ENCODE measurements at places on chromosomes 4 and X.

DNA sequence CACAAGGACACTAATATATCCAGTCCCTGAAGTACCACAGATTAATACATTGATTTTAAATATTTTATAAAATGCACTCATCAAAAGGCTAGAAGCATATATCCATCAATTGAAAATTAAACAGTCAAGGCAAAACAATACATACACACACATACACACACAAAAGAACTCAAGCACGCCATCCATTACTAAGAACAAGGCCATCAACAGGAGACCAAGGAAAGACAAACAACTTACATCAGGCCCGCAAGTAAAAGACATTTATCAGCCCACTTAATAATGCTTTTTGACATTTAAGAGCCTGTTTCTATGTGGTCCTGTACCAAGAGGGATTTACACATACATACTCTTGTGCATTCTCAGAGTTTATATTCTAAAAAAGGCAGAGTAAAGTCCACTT, 50.0 kb upstream of the ZNF827 start:
- no peak for DNase-seq

DNA sequence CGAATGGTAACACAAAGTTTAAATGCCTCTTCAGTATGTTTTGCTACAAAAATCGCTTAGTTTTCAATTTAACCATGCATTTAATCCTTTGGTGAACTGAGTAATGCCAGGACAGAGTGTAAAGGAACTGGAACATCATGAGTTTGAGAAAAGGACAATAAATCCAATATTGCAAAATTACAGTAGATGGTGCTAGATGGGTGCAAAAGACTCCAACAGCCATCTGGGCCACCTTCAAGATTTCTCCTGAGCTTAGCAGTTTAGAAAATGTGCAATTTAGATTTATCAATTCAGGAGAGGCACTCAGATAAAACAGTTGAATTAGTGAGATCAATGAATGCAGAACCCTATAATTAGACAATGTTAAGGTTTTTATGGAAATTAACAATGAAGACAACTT, 33.2 kb upstream of the MID1IP1 start:
- no peak for DNase-seq

DNA sequence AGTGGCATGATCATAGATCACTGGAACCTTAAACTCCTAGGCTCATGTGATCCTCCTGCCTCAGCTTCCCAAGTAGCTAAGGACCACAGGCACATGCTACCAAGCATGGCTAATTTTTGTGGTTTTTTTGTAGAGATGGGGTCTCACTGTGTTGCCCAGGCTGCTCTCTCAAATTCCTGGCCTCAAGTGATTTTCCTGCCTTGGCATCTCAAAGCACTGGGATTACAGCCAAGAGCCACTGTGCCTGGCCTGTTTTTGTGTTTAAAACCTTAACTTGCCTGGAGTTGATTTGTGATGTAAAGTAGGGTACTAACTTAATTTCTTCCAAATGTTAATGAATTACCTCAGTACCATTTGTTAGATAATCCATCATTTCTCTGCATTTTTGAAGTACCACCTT, 22.3 kb downstream of the DLG3 start:
- no peak for DNase-seq

- DNase-seq = no peak
Observed at GRCh38 chr4:20832826-20833225, 132.6 kb downstream of the PACRGL start.

GRCh38 chr4:159455675-159456237, 352.9 kb downstream of the RAPGEF2 start:
- DNase-seq = no peak

DNA sequence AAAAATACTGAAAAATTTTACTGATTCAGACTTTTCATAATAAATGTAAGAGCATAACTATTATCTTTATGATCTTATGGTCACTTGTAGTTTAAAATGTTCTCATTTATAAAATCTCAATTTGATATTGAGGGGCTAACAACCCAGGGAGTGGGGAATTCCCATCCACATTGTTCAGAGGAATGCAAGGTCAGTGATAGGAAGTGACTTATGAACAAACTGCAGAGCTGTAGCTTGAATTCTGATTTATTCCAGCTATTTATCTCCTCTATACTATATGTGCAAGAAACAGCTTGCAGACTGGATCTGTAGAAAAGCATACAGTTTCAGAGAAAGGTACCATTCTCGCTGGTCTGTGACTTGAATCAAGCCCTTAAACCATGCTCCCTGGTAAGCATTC, 61.6 kb downstream of the SEC24D start:
- DNase-seq = no peak

- DNase-seq = no peak
Observed at GRCh38 chr4:171594293-171594692, 218.9 kb upstream of the GALNTL6 start.
